ENCODE measurements at places on chromosomes 4 and X.
A peak's percentile ranks its signal among the peaks of the same experiment; 100 is the strongest.

DNA sequence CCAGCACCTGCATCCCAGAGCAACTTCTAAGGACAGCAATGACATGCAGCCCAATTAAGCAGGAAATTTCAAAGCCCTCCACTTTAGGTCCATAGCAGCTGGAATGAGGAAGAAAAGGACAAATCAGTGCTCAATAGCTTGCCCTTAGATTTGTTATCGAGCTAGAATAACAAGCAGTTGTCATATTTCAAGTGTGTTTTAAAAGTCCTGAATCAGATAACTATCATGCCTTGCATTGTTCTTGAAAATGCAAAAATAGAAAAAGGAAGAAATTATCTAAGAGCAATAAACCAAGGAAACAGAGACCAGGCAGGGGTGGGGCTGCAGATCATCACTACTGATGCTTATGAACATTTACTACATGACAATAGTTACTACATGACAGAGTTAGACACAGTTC, 43.9 kb upstream of the KLF3 start:
- H3K4me3 ChIP-seq, result no peak overlapping the region
- no peaks in the 10 kb centered on the region for H3K27me3 ChIP-seq
- DNase-seq, result no peak
- H3K4me1 ChIP-seq, result peaks cover 23% of the 10 kb centered on the region
- peak overlapping the region; percentile 20 for H3K27ac ChIP-seq

DNA sequence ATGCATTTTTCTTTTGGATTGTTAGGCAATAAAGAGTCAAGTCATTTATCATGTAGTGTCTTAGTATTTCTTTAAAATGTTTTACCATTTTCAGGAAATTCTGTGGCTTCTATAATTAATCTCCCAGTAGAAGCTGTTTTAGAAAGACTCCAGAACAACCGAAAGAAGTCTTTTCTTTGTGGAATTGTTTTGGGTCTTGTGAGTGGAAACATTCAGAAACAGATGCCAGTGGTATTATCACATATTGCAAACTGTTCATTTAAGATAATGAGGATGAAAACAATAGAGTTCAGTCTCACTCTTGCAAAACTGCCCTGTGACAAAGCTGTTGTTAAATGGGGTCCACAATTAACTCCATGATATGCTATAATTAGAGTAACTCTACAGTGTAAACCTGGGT, 211.2 kb upstream of the KIT start:
- DNase-seq, result no peak
- no peak overlapping the region for H3K4me3 ChIP-seq
- no peaks in the 10 kb centered on the region for H3K27me3 ChIP-seq
- no peaks in the 10 kb centered on the region for H3K36me3 ChIP-seq
- H3K4me1 ChIP-seq, result no peaks in the 10 kb centered on the region

GRCh38 chr4:65670331-65671031, at the start of gene EPHA5:
Gene EPHA5, minus strand, starts transcription at chr4:65670489. Its CDS starts 747 bp downstream, at chr4:65669742.
- peaks cover 14% of the 10 kb centered on the region for H3K4me1 ChIP-seq
- peak; percentile 60 for DNase-seq
- H3K36me3 ChIP-seq, result no peaks in the 10 kb centered on the region
- H3K27me3 ChIP-seq, result no peaks in the 10 kb centered on the region
- no peak within 1 kb of the TSS for H3K27ac ChIP-seq
- H3K4me3 ChIP-seq, result peak within 1 kb of the TSS; percentile 25

DNA sequence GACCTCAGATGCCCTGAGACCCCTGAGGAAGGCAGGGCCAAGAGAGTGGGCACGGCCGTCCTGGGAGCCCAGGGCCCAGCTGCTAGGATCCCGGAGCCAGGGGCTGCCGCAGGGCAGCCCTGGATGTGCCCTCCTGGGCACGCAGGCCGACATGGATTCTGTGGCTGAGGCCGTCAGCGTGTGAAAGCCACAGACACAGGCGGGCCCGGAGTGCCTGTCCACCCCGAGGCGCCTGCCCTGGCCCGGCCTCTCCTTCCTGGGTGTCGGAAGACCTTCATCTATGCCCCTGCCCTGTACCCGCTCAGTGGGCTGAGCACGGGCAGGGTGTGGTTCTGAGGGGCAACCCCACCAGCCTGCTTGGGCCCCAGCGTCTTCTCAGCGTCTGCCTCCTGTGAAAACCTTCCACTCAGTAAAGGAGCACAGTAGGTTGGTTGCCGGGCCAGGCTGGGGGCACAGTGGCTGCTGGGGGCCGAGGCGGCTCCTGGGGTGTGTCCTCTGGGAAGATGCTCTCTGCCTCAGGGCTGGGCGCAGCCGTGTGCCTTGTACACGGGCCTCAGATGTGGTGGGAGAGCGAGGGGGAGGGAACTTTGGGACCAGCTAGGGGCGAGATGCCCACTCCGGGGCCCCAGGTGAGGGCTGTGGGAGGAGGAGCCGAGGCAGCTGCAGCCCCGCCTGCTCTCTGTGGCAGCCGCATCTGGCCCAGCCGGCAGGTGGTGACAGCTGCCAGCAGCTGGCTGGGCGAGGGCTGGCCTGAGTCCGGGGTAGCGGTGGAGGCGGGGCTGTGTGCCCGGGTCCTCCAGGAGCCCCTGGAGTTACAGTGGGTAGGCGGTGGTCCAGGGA, 20.8 kb downstream of the FGFRL1 start:
- no peaks in the 10 kb centered on the region for H3K27me3 ChIP-seq
- no peak overlapping the region for H3K27ac ChIP-seq
- H3K36me3 ChIP-seq, result no peaks in the 10 kb centered on the region
- DNase-seq, result no peak
- no peak overlapping the region for H3K4me3 ChIP-seq

DNA sequence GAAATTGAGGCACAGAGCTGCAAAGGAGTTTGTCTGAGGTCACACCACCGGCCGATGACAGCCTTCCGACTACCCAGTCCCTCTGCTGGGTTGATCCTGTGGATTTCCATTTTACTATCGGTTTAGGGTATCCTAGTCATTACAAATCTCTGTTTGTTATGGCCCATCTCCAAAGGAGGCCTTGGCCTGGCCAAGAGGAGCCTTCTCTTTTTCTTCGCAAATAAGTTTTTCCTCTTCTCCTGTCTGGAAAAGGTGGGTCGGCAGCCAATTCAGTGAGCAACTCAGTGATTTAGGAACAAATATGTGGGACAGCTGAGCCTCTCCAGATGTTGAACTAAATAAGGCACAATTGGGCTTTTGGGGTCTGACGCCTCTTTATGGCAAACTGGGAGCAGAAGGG, 169.2 kb upstream of the RBPJ start:
- DNase-seq, result no peak
- no peaks in the 10 kb centered on the region for H3K36me3 ChIP-seq
- H3K4me3 ChIP-seq, result no peak overlapping the region
- no peak overlapping the region for H3K27ac ChIP-seq

DNA sequence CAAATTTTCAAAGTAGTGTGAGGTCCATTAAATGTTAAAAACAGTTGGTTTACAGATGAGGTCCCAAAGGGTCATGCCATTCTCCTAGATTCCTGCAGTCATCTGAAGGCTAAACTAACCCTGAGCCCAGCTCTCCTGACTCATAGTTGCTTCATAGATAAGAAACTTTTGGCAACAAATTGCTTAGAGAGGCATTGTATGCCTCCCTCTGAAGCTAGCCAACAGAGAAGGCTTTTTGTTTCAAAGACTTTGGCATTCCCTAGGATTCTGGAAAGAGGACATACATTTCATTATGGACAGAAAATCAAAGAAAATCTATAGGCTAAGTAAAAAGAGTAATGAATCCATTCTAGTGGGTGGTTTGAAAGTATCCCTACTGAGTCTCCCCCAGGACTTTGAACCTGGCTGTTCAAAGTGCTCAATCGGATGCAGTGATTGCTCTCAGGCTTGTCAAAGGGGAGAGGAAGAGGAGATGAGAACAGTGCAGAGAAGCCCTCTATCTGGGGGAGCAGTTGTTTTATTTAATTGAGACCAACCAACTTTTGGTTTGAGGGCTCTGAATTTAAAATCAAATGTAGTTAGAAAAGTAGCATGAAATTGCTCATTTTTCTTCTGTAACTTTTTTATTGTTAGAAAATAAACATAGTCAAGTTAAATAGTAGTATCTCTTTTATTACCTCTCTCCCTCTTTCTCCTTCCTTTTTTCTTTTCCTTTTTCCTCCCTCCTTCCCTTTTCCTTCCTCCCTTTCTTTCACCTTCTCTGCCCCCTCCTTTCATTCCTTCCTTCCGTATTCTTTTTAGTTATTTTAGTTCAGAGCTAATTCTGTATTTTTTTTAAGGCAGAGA, 72.3 kb upstream of the ZNF518B start:
- no peaks in the 10 kb centered on the region for H3K36me3 ChIP-seq
- H3K27me3 ChIP-seq, result no peaks in the 10 kb centered on the region
- no peak overlapping the region for H3K27ac ChIP-seq
- no peak for DNase-seq
- H3K4me1 ChIP-seq, result peaks cover 4% of the 10 kb centered on the region
- H3K4me3 ChIP-seq, result no peak overlapping the region

DNA sequence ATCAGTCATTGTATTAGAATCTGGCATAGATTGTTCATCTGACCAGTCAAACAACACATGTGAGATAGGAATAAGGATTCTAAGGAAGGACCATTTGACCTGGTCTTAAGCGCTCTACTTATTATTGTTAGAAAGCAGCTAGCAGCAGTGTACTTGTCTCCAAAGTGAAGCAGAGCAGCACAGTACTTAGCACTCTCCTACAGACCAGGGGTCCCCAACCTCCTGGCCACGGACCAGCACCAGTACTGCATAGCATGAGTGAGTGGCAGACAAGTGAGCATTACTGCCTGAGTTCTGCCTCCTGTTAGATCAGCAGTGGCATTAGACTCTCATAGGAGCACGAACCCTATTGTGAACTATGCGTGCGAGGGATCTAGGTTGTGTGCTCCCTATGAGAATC, 135.9 kb upstream of the SPRY1 start:
- no peak overlapping the region for H3K4me3 ChIP-seq
- H3K4me1 ChIP-seq, result no peaks in the 10 kb centered on the region
- no peaks in the 10 kb centered on the region for H3K36me3 ChIP-seq
- no peaks in the 10 kb centered on the region for H3K27me3 ChIP-seq

DNA sequence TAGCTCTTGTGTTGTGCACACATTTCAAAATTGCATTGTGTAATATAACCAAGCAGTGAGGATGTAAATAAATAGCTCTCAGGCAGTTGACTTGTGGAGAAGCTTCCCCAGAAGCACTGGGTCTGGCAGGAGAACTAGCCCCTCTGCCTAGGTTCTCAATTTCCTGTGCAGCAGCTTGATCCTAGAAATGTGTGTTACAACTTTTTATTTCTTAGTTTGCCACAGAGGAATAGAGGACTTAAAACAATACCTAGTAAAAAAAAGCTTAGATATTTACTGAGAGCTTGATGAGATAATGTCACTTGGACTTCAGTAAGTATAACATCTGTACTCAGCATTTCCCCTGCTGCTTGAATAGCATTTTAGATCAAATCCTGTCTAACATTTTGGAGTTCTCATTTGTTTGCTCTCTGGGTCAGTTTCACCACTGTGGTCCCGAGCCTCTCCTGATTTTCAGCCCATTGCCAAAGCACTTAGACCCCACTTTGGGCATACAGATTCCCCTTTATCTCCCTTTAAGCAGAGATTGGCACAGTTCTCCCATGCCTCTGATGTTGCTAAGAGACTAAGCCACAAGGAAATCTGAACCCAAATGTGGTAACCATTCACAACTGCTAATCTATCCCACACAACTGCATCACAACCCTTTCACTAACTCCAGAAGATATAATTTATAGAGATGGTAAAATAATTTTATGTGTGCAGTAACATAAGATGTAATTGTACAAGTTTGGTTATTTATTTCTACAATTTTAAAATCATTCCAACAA, 98.2 kb upstream of the NRK start:
- no peak overlapping the region for H3K27ac ChIP-seq
- H3K36me3 ChIP-seq, result no peaks in the 10 kb centered on the region
- no peaks in the 10 kb centered on the region for H3K4me1 ChIP-seq
- H3K4me3 ChIP-seq, result no peak overlapping the region

GRCh38 chr4:141899541-141899940, 263.2 kb downstream of the IL15 start:
- H3K4me1 ChIP-seq, result no peaks in the 10 kb centered on the region
- H3K4me3 ChIP-seq, result no peak overlapping the region
- no peak for DNase-seq
- no peaks in the 10 kb centered on the region for H3K27me3 ChIP-seq

DNA sequence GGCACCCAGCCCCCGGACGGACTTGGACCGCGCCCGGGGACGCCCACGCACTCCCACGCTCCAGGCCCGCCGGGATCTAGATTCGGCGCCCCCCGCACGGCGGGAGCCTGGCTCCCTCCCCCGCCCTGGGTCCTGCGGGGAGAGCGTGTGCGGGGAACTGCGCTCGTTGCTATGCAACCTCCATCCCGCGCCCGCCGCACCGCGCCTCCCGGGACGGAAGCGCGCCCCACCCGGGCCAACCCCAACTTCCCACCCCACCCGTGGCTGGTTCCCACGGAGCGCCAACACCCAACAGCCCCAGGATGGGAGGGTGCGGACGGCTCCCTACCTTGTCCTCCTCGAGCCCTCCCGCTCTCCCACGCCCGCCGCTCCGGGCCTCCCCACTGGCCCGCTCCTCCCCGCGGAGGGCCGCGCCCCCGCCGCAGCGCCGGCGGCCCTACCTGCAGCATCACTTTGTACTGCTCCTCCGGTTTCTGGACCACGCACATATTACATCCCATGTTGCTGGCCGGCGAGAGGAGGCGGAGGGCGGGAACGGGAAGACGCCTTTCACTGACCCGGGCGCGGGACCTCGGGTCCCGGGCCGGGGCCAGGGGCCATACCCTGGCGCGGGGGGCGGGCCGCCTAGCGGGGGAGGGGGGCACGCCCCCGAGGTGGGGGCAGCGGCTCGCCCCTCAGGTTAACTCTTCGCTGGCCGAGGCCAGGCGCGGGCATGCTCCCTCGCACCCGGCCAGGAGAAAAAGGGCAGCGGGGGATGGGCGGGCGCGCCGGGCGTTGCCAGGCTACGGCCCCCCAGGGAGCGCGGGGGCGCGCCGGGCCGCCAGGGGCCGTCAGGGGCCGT, at the start of gene PDZD4:
Gene PDZD4, minus strand, starts transcription at position 746 of the 841 bp plus-strand sequence. Its CDS starts 246 bp downstream, at position 500.
- H3K4me3 ChIP-seq, result peak within 1 kb of the TSS; percentile 21
- DNase-seq, result no peak
- no peak within 1 kb of the TSS for H3K27ac ChIP-seq
- no peaks in the 10 kb centered on the region for H3K27me3 ChIP-seq
- no peaks in the 10 kb centered on the region for H3K36me3 ChIP-seq

- H3K36me3 ChIP-seq, result no peaks in the 10 kb centered on the region
- H3K4me1 ChIP-seq, result no peaks in the 10 kb centered on the region
- no peak for DNase-seq
- no peak overlapping the region for H3K27ac ChIP-seq
- H3K27me3 ChIP-seq, result no peaks in the 10 kb centered on the region
- no peak overlapping the region for H3K4me3 ChIP-seq
Measured at GRCh38 chrX:150643271-150643670, 49.9 kb upstream of the MTMR1 start.

DNA sequence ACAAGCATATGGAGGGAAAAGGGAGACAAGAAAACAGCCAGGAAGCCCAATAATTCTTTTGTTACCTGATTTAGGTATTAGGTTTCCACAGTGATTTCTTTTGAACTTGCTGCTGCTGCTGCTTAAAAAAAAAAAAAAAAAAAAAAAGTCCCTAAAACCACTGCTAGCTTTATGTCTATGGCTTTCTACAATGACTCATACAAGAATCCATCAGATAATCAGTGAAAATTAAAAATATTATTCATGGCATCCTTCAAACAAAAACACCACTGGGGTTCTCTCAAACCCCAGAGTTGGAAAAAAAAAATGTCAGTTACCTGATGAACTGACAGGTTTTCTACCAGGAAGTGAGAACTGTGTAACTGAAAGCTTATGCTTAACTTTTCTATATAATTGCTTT, 14.3 kb downstream of the EPHA5 start:
- H3K4me1 ChIP-seq, result no peaks in the 10 kb centered on the region
- DNase-seq, result no peak
- H3K4me3 ChIP-seq, result no peak overlapping the region
- no peaks in the 10 kb centered on the region for H3K27me3 ChIP-seq
